ENCODE measurements at places on chromosomes 7 and 10. TPM values are rescaled to one million over a fixed set of nuclear protein-coding genes. Genes with fewer than 3 reads are reported as not detected.

The TMEM225B gene
- 1.2 TPM for total RNA-seq

The RSPH10B gene
- not detected for total RNA-seq

The GDF10 gene
- 0.56 TPM for total RNA-seq

The RPEL1 gene
- 0.10 TPM for total RNA-seq

The C10orf95 gene
- total RNA-seq: 0.48 TPM

The COBL gene
- total RNA-seq: not detected

The RAMP3 gene
- total RNA-seq: not detected

The SDK1 gene
- 0.24 TPM for total RNA-seq

- peak overlapping the region; percentile 57 for H3K27ac ChIP-seq
- peak; percentile 51 for DNase-seq
- H3K4me3 ChIP-seq: no peak overlapping the region
- peaks cover 12% of the 10 kb centered on the region for H3K4me1 ChIP-seq
- no peaks in the 10 kb centered on the region for H3K27me3 ChIP-seq
Observed at GRCh38 chr7:137879357-137880158, 32.8 kb upstream of the DGKI start.

GRCh38 chr10:93652857-93653256 lies 40.5 kb downstream of the PDE6C start:
- H3K36me3 ChIP-seq: no peaks in the 10 kb centered on the region
- DNase-seq: no peak
- H3K4me1 ChIP-seq: no peaks in the 10 kb centered on the region
- H3K27ac ChIP-seq: no peak overlapping the region
- no peak overlapping the region for H3K4me3 ChIP-seq
- no peaks in the 10 kb centered on the region for H3K27me3 ChIP-seq

DNA sequence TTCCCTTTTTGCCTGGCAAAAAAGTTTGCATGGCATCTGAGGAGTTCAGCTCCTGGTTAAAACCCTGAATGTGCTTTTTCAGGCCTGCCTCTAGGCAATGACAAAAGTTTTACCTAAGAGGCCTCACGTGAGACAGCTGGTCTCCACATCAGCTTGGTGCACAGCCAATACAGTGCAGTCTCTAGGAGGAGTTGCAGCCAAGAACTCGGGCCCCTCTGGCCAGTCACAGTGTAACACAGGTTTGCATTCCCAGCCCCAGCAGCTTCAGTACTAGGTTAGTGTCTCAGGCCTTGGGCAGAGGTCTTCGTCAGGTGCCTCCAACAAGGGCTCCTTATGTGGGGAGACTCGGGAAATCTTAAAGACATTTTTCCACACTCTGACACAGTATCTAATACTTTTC lies 771.7 kb downstream of the SORCS1 start:
- no peaks in the 10 kb centered on the region for H3K36me3 ChIP-seq
- no peaks in the 10 kb centered on the region for H3K4me1 ChIP-seq
- H3K27me3 ChIP-seq: no peaks in the 10 kb centered on the region
- H3K4me3 ChIP-seq: no peak overlapping the region

- no peak overlapping the region for H3K4me3 ChIP-seq
- H3K36me3 ChIP-seq: no peaks in the 10 kb centered on the region
- peaks cover 29% of the 10 kb centered on the region for H3K27me3 ChIP-seq
- no peaks in the 10 kb centered on the region for H3K4me1 ChIP-seq
- DNase-seq: no peak
Observed at GRCh38 chr10:14429043-14429700, 98.4 kb upstream of the FRMD4A start.

DNA sequence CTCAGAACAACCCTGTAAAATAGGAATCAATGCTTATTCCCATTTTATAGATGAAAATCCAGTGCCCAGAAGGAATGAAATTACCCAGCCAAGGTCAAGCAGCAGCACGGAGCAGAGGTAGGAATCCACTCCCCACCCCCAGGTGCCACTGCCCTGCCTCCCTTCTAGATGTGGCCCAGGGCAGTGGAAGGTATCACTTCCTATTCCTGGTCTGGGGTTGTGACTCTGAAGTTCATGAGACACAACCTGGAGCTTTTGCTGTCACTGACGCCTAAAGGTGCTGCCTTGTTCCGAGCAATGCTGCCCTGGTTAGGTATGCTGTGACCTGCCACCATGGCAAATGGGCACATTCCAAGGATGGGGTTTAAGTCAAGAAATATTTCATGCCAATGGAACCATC lies 53.6 kb downstream of the PIK3AP1 start:
- H3K27me3 ChIP-seq: no peaks in the 10 kb centered on the region
- no peak for DNase-seq
- no peak overlapping the region for H3K4me3 ChIP-seq

GRCh38 chr7:64618785-64619456 lies 47.0 kb upstream of the ZNF107 start:
- H3K27ac ChIP-seq: no peak overlapping the region
- H3K4me3 ChIP-seq: no peak overlapping the region
- DNase-seq: no peak
- no peaks in the 10 kb centered on the region for H3K36me3 ChIP-seq

DNA sequence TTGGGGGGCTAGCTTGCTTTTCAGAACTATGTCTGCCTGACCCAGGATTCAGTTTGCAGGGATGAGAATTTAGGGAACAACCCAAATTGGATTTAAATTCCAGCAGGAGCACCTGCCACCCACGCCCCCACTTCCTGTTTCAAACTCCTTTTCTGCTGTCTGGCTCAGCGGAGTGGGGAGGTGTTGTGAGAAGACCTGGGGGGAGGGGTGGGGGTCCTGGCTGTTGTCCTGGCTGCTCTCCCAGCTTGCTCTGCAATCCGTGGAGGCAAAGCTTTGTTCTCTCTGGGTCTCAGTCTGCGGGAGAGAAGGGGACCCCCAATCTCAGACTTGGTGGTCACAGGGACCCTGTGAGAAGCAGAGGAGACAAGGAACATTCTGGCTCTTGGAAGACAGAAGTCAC lies 799 bp downstream of the KCNK18 start:
- H3K27me3 ChIP-seq: peaks cover 5% of the 10 kb centered on the region
- no peak overlapping the region for H3K27ac ChIP-seq
- H3K4me1 ChIP-seq: no peaks in the 10 kb centered on the region
- no peak overlapping the region for H3K4me3 ChIP-seq

- peaks cover 22% of the 10 kb centered on the region for H3K27me3 ChIP-seq
- H3K4me1 ChIP-seq: no peaks in the 10 kb centered on the region
- H3K27ac ChIP-seq: no peak overlapping the region
- DNase-seq: no peak
Observed at GRCh38 chr10:98646998-98647917, 200.5 kb upstream of the HPS1 start.

DNA sequence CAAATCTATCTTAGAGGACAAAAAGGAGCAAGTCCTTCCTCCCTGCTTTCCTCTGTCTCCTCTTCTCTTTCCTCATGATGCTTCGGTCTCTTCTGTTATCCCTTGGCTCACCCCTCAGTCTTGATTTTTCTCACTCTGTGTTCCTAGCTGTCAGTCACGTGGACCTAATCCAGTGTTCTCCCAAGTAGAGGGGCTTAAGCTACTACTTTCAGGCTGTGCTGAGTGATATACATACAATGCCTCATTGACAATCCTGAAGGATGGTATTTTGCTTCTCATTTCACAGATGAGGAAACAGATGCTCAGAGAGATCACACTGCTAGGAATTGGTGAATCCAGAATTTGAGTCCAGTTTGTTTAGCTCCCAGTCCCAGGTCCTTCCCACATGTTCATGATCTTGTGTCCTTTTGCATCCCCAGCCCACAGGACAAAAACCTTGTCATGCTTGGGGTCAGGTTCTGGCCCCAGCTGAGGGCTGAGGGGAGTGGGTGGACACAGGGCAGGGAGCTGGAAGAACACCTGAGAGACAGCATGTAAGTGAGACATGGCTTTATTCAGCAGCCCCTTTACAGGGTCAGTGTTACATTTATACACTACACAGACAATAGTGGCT lies 50.5 kb upstream of the KMT2E start:
- no peak for DNase-seq
- H3K4me1 ChIP-seq: peaks cover 32% of the 10 kb centered on the region
- H3K27me3 ChIP-seq: no peaks in the 10 kb centered on the region
- H3K36me3 ChIP-seq: peaks cover 42% of the 10 kb centered on the region
- no peak overlapping the region for H3K4me3 ChIP-seq

DNA sequence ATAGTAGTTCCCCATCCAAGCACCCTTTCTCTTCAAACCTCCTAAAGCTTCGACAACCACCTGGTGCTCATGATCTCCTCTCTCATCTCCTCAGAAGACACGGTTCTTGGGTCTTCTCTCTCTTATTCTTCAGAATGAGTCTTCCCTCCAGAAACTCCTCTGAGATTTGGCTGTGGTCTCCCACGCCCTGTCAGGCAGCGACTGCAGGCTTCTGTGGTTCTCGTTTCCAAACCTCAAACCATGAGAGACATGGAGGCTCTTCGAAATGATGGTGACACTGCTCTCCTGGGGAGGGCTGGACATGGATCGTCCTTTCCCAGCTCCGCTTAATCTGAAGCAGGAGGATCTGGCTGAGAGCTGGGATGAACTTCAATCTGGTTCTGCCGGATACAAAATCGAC lies 78.6 kb upstream of the PITRM1 start:
- no peaks in the 10 kb centered on the region for H3K36me3 ChIP-seq
- no peak overlapping the region for H3K27ac ChIP-seq
- peaks cover 30% of the 10 kb centered on the region for H3K27me3 ChIP-seq
- peaks cover 7% of the 10 kb centered on the region for H3K4me1 ChIP-seq
- no peak overlapping the region for H3K4me3 ChIP-seq
- peak; percentile 22 for DNase-seq

GRCh38 chr7:77855371-77856083 lies 57.0 kb downstream of the PHTF2 start:
- no peak overlapping the region for H3K27ac ChIP-seq
- no peak for DNase-seq
- no peaks in the 10 kb centered on the region for H3K27me3 ChIP-seq
- H3K36me3 ChIP-seq: peaks cover 16% of the 10 kb centered on the region
- no peak overlapping the region for H3K4me3 ChIP-seq
- peaks cover 36% of the 10 kb centered on the region for H3K4me1 ChIP-seq

GRCh38 chr7:35725280-35725680 lies 30.3 kb upstream of the HERPUD2 start:
- peak; percentile 63 for DNase-seq
- H3K27ac ChIP-seq: peak overlapping the region; percentile 4

DNA sequence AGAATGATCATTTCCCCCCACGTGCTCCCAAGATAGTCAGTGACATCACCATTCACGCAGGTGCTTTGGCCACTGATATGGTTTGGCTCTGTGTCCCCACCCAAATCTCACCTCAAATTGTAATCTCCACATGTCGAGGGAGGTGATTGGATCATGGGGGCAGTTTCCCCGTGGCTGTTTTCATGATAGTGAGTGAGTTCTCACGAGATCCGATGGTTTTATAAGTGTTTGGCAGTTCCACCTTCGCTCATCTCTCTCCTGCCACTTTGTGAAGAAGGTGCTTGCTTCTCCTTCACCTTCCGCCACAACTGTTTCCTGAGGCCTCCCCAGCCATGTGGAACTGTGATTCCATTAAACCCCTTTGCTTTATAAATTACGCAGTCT lies 205.4 kb upstream of the SH2B2 start:
- no peak overlapping the region for H3K27ac ChIP-seq
- H3K27me3 ChIP-seq: no peaks in the 10 kb centered on the region
- DNase-seq: no peak
- H3K36me3 ChIP-seq: peaks cover 28% of the 10 kb centered on the region

- peak within 1 kb of the TSS; percentile 74 for H3K4me3 ChIP-seq
- H3K27me3 ChIP-seq: no peaks in the 10 kb centered on the region
- H3K27ac ChIP-seq: peak within 1 kb of the TSS; percentile 97
- peaks cover 11% of the 10 kb centered on the region for H3K36me3 ChIP-seq
- peaks cover 48% of the 10 kb centered on the region for H3K4me1 ChIP-seq
- peak; percentile 82 for DNase-seq
Observed at GRCh38 chr7:832167-832967, at the start of gene SUN1. SUN1 (plus strand) TSS chr7:832476; CDS start chr7:832525, 49 bp downstream.

- peaks cover 50% of the 10 kb centered on the region for H3K36me3 ChIP-seq
- no peaks in the 10 kb centered on the region for H3K27me3 ChIP-seq
- DNase-seq: peak; percentile 57
- no peak overlapping the region for H3K4me3 ChIP-seq
- peaks cover 59% of the 10 kb centered on the region for H3K4me1 ChIP-seq
Observed at GRCh38 chr10:63210611-63211196, 77.6 kb downstream of the NRBF2 start.

DNA sequence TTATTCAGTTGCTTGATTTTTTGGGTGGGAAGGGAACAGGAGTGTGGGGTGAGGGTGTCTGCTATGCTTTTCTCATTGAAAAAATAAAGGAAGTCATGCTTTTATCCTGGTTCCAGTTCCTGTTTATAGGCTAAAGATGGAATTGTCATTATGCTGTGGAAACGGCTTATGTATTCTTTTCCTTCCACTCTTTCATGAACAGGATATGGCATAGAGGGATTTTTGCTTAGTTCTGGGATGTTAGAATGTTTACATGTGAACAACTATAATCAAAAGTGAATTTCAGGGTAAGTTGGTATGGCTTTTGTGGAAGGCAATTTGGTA lies 35.9 kb upstream of the PTPN12 start:
- no peak overlapping the region for H3K4me3 ChIP-seq
- no peaks in the 10 kb centered on the region for H3K4me1 ChIP-seq
- H3K27ac ChIP-seq: no peak overlapping the region
- peaks cover 3% of the 10 kb centered on the region for H3K27me3 ChIP-seq
- no peak for DNase-seq

DNA sequence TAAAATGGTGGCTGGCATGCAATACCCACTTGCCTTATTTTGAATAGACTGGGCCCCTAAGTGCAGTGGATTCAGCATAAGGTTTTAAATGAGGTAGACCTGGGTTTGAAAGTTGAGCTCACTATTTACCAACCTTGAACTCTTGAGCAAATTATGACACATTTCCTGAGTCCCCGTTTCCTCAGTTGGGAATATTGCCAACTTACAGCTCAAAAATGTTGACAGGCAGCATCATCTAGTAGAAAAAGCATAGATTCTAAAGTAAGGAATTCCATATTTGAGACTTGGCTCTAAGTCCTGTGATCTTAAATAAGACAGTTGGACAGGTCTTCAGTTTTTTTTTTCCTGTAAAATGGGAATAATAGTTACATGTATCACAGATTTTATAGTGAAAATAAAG lies 305.5 kb downstream of the ACTR3B start:
- no peaks in the 10 kb centered on the region for H3K27me3 ChIP-seq
- H3K36me3 ChIP-seq: no peaks in the 10 kb centered on the region
- H3K27ac ChIP-seq: no peak overlapping the region
- no peaks in the 10 kb centered on the region for H3K4me1 ChIP-seq
- H3K4me3 ChIP-seq: no peak overlapping the region
- DNase-seq: no peak

Data from activated CD4-positive, alpha-beta memory T cell treated with anti-CD3 and anti-CD28 coated beads for 36 hours (primary cell).